Vein endothelial cell (primary cell): ENCODE measurements at places on chromosomes 1 and 21. TPM values are rescaled to one million over a fixed set of nuclear protein-coding genes. Genes with fewer than 3 reads are reported as not detected.

FAM72C gene
- total RNA-seq: 0.33 and 1.9 TPM in 2 replicates

ZBTB8OS gene
- total RNA-seq: 17.0 and 35.8 TPM in 2 replicates

EVA1B gene
- total RNA-seq: 101 and 165 TPM in 2 replicates

MX2 gene
- 0.19 and 0.98 TPM in 2 replicates for total RNA-seq

REG4 gene
- not detected in 2 replicates for total RNA-seq

LMX1A gene
- total RNA-seq: not detected in 2 replicates

GBP1 gene
- total RNA-seq: 19.9 and 20.5 TPM in 2 replicates
